ENCODE measurements at places on chromosomes 3 and 15.

DNA sequence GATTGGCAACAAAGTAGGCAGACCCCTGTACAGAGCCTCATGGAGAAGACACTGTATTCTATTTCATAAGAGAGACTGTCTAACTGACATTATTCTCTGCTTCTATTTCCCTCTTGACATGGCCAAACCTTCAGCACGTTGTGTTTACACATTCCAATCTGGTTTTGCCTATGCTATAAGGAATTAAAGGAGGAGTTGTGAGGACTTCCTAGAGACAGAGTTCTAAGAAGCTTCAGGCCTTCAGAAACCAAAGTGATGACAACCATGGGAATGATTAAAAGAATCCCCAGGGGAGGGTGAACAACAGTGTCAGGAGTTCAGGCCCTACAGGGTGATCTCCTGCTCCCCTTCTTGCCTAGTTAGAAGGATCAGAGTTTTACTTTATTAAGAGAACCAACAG, 44.9 kb upstream of the CAPN7 start:
- no peak for DNase-seq

DNA sequence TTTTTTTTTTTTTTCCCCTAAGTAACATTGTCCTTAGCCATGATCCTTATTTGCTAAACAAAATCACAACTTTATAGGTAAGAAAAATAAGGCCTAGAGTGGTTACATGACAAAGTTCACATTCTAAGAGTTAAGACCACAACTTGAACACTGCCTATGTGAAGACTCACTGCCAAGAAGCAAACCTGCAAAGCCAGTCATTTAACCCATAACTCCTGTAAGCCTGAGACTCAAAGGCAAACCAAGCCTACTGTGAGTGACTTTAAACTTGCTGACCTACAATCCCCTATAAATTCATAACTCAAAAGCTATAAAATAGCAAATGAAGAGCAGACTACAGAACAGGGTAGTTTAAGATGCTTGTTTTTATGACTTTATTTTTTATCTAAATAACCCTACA, 12.9 kb upstream of the ANKRD28 start:
- no peak for DNase-seq

- DNase-seq = no peak
Observed at GRCh38 chr3:117036259-117036799, 326.8 kb downstream of the TUSC7 start.

GRCh38 chr15:30984118-30984517, 7.3 kb downstream of the MTMR10 start:
- no peak for DNase-seq

GRCh38 chr3:119924111-119925094, 142.5 kb downstream of the NR1I2 start:
- no peak for DNase-seq

DNA sequence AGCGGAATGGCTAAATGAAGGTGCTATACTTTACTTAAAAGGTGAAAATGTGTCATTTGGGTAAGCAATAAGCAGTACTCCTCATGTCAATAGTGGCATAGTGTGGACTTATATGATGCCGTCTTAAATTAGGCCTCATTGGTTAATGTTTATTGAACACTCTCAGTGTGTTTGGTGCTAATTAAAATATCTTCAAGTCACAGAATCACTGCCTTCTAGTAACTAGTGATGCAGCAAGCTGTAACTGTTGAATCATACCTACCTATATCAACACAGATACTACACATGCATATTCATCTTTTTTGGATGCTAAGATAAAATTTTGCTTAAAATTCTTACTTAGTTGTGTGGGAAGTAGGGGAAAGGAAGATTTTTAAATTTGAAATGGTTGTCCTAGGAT, 30.7 kb downstream of the ARHGAP31 start:
- no peak for DNase-seq

DNA sequence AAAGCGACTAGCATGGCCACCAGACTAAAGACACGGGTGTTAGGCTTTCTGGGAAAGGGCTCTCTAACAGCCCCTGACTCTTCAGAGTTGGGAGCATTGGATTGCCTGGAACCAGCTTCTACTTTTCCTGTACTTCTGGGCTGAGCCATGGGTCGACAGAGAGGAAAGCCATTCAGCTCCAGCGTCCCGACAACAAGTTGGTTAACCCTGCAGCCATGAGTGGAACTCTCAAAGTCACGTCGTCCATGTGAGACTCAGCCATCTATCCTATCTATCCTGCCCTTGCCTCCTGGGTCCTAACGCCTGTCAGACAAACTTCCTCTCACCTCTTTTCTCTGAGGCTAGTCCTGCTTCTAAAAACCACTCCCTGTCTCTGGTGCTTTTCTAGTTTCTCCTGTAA, 32.6 kb upstream of the TBC1D5 start:
- no peak for DNase-seq

DNA sequence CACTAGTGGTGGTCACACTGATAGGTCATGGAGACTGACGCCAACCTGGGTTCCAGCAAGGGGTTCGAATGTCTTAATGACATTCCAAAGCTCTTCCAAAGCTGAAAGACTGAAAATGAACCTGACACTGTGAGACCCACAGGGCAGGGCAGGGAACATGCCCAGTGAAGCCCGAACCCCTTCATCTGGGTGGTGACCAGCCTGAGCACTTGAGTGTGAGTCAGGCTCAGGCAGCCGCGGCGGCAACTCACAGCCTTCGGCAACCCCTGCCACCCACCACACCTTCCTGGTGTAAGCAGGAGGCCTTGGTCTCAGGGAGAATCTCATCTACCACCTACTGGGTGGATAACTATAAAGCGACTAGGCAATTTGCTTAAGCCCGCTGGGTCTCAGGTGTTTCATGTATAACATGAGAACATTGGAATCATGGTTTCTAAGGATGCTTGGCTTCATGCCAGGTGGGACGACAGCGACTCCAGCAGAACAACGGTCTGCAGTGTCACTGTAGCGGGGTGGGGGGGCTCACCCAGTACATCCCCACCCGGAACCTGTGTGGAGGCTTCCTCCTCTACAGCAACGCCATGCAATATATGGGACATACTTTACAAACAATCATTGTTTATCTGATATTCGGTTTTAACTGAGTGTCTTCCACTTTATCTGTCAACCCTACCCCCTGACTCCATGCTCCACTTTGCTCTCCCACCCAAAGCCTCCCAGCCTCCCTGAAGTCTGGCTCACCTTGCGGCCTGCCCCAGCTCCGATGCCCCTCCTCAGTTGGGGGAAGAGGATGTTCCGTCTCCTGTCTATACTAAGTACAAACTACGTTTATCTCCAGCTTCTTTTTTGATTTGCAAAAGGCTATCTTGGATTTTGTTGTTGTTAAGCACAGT, 125.0 kb upstream of the MEF2A start:
- no peak for DNase-seq

DNA sequence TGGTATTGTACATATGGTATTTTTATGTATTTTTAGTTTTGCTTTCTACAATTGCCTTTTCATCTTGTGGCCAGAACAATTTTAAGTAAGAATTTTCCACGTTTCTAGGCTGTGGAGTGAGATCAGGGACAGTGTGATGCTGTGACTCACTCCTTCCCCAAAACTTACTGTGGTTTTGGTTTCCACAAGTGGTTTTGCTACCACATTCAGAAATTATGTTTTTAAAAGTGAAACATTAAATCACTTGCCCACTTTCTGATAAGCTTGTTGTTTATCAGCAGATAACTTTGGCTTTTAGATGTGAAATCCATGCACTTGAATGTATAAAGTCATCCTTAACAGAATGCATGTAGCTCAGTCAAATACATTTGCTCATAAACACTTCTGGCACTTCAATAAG, 192.2 kb upstream of the THRB start:
- DNase-seq = no peak

DNA sequence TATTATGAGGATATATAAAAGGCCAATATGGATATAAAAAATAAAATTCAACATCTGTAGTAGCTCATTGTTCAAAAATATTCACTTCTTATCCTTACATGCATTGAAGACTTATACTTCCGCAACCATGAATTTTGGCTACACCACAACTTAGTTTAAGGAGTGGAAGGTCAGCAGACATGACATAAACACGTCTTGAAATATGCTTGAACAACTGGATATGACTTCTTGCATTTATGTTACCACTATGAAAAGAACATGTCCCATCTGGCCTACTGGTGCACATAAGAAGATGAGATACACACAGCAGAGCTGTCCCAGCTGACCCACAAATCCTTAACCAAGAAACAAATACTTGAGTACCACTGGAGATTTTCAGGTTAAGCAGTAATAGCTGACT, 52.1 kb downstream of the MYO9A start:
- DNase-seq = no peak

DNA sequence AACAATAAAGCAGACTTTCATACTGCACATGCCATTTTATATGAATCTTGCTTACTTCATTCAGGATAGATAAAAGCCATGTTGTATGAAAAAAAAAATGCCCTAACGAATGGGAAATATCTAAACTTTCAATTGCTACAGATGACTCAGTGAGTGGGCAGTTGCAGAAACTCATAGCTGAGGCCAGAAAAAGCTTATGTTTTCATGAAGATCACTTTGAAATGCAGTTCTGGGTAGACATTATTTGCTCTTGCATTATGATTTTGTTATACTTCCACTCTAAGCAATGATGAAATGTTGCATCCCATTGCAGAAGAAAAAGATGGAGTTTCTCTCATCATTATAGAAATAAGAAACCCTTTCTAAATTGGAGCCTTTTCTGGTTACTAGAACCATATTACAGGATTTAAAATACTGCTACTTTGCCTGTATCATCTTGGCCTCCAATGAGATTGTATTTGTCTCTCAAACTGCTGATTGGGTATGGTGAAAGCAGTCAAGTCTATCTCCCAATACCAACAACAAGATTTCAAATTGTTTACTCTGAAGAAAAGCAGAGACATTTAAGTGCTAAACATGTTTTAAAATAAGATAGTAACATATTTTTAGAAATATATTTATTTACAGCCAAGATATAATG, 17.0 kb downstream of the PEAK1 start:
- DNase-seq = no peak

- DNase-seq = no peak
Observed at GRCh38 chr15:35055416-35056105, 29.5 kb downstream of the NANOGP8 start.

- DNase-seq = no peak
Observed at GRCh38 chr15:34890424-34890823, 79.1 kb downstream of the AQR start.

- DNase-seq = no peak
Observed at GRCh38 chr3:47347217-47347801, 33.5 kb upstream of the PTPN23 start.

DNA sequence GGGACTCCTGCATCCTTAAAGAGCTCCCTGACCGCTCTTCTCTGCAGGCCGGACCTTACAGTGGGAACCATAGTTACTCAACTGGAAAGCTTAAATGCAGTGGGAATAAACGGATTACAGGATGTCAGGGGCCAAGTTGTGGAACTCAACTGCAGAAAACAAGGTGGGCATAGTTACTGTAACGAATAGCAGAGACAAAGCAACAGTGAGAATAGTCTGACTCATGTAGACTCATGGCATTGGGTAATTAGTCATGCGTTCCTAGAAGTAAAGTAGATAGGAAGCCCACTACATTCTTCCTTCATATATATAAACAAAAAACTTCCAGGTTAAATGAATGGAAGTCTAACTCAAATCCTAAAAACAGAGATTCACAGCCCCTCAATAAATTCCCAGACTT, 95.5 kb upstream of the CHRNA7 start:
- DNase-seq = no peak

GRCh38 chr15:31163769-31164572, 62.4 kb upstream of the TRPM1 start:
- DNase-seq = no peak

DNA sequence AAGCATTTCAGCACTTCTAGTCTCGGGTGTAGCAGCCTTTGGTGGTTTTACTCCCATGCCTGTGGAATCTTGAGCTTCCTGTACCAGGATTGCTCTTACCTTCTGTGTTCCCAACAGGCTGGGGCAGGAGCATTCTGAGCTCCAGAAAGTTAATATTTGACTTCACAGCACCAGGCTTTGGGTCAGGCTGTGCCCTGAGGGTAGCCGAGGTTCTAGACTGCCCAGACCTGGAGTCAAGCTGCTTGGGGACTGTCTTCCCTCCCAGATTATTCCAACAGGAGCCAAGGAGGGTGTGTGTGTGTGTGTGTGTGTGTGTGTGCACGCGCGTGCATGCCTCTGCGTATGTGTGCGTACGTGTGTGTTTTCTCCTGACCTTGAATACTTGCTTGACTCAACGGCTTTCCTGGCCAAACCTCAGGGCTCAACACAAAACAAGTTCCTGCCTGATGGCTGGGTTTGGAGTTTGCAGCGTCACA, 94.8 kb downstream of the FLNB start:
- DNase-seq = no peak

- DNase-seq = no peak
Observed at GRCh38 chr3:55066551-55067047, 138.7 kb upstream of the LRTM1 start.

- DNase-seq = no peak
Observed at GRCh38 chr3:113556946-113557335, 24.6 kb downstream of the SIDT1 start.

DNA sequence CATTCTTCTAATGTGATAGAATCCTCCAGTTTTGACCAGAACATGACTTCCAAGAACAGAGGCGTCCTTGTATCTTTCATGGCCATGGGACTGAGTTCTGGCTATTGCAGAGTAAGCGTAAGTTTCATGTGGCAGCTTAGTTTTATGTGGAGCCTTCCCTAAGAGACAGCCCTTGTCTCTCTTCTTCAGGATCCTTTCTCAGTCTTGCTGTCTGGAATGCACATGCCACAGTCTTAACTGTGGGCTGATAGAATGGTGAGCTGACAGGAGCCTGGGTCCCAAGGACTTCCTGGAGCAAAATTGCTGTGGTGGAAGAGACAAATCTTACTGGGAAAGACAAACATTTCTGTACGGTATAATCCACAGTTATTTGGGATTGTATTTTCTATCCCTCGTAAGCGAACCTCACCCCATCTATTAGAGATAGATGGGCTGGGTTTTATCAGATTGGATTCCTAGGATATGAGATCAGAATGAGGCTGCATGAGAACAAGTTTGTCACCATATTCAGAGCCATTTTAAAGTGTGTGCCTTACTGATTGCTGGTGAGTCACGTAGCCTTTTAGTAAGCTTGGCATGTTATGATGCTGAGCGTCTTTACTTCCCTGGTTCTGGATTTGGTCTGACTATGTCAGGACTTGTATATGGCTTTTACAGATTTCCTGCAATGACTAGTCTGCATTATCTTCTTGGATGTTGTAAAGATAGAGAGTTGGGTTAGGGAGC, 32.8 kb downstream of the CDIN1 start:
- no peak for DNase-seq

GRCh38 chr3:72968266-72968664, 28.3 kb upstream of the PPP4R2 start:
- no peak for DNase-seq

DNA sequence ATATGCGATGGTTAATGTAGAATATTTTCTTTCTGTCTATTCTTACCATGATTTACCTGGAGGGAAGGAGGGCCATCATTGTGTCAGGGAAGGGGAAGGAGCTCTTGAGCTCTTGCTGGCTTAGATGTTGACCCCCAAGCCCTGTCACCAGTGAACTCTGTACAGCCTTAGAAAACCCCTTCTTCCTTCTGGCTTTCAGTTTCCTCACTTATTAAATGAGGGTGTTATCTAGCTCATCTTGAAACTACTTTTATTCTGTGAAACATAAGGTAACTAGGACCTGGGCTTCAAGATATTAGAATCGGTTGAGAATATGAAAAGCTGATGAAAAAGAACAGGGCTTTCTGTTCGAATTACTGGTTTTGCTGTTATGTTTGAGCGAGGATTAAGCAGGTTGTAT, 25.1 kb upstream of the UTS2B start:
- no peak for DNase-seq

GRCh38 chr3:36192901-36193300, 187.4 kb upstream of the STAC start:
- DNase-seq = no peak

Measured in stimulated activated CD8-positive, alpha-beta memory T cell treated with anti-CD3 and anti-CD28 coated beads, Interleukin-4, amount 100 ng/mL, for 24 hours (primary cell).